ENCODE measurements at places on chromosomes 3 and 15.
A peak's percentile ranks its signal among the peaks of the same experiment; 100 is the strongest.

DNA sequence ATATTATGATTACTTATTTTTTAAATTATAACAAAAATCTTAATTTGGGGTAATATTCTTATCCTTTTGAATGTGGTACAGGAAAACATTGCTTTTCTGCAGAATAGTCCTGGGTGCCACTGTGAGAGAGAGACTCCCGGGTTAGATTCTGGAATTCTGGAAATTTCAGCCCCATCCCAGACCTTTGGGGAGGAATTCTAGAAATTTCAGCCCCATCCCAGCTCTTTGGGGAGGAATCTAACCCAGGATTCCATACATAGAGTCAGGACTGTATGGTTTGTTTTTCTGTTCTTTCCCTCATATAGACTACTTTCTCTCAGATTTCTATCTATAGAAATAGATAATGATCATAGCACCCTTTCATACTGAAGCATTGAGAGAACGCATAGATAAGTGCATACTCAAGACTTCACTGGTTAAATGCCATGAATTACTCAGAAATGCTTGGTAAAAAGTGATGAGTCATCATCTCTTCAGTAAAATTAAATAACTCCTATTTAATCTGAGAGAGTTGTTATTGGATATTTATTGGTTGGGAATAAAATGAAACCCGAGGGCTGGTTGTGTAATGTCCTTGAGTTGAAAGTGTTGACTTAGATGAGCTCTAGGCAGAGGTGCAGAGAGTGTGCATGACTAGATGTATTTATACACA lies 8.3 kb downstream of the EIF2AK4 start:
- DNase-seq: peak; percentile 87

- DNase-seq: no peak
Observed at GRCh38 chr3:102619361-102619760, 184.5 kb downstream of the ZPLD1 start.

GRCh38 chr15:71048913-71049675 lies 66.2 kb upstream of the THSD4 start:
- DNase-seq: peak; percentile 98

DNA sequence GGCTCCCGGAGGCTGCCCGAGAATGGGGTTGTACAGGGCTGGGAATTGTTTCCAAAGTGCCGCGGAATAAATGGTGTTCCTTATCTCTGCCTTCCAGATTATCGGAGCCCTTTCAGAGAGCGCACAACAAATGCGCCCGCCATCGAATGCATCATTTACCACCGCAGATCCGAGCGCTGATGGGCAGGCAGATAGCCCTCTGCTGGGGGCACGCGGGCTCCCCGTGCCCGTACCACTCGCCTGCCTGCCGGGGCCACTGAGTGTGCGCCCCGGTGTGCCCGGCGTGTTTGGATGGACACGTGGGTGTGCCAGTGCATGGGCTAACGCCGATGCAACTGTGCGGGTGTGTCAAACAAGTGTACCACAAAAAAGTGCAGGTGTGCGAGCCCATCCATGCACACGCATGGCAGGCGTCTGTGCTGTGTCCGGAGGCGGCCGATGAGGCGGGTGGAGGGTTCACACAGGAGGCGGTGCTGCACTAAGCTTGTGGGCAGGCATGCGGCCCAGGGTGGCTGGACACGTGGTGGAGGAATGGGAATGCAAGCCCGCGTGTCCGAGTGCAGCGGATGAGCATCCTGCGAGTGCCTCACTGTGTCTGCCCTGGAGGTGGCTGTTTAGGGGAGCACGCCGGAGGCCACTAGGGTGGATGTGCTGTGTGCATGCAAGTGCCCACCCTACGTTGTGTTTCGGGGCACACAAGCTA lies 3.8 kb upstream of the GATA2 start:
- no peak for DNase-seq

DNA sequence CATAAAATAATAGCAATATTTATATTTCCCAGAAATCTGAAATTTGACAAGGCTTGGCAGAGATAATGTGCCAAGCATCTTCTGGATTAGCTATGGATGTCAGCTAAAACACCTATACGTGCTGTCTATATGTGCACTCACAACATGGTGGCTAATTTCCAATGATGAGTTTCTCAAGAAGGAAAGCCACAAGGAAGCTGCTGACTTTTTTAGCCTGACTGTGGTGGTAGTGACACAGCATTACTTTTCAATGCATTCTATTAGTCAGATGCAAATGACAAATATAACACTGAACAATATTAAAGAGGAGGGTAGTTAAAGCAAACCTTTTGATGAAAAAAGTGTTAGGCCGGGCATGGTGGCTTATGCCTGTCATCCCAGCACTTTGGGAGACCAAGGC lies 101.7 kb upstream of the CCDC54 start:
- DNase-seq: no peak

GRCh38 chr3:148815316-148816110 lies 12.1 kb upstream of the CPB1 start:
- no peak for DNase-seq

GRCh38 chr3:100496711-100497261 lies 4.4 kb downstream of the TMEM45A start:
- DNase-seq: peak; percentile 82

- no peak for DNase-seq
Observed at GRCh38 chr3:50493086-50493485, 10.3 kb downstream of the CACNA2D2 start.

DNA sequence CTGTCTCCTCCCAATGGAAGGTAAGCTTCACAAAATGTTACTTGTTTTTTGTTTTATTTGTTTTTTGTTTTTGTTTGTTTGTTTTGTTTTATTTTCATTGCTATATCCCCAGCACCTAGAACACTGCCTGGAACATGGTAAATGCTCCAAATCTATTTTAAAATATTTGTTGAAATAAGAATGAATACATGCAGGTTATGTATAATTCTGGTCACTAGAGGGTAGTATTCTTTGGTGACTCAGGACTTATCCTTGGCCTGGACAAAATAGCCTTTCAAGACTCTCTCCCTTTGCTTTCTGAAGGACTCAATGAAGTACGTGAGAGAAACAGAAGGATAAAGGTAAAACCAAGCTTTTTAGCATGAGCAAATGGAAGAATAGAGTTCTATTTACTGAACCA lies 46.9 kb upstream of the PPP2R3A start:
- DNase-seq: peak; percentile 56

DNA sequence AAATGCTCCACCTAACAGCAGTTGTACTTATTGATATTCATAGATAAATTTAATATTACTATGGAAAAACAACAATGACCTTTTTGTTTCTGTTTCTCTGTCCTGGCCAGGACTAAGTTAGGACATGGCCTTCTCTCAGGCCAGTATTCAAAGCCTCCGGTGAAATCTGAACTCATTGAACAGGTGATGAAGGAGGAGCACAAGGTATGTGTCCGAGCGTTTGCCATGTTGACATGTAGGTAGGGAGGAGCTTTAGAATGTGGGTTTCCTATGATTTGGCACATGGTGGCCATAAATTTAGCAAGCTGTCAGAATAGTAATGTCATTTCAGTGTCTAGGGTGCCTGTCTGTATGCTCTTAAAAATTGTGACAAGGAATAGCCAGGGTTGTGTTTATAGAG lies 77.7 kb downstream of the USP13 start:
- DNase-seq: no peak

GRCh38 chr15:28978011-28978378 lies 92.2 kb downstream of the APBA2 start:
- DNase-seq: no peak

- DNase-seq: peak; percentile 65
Observed at GRCh38 chr3:194690501-194691372, 5.1 kb downstream of the FAM43A start.

- peak; percentile 30 for DNase-seq
Observed at GRCh38 chr3:12440927-12441714, 43.2 kb upstream of the TSEN2 start.

GRCh38 chr3:104642827-104643226 lies 723.9 kb upstream of the ALCAM start:
- no peak for DNase-seq

GRCh38 chr3:144341471-144341870 lies 369.8 kb downstream of the DIPK2A start:
- no peak for DNase-seq

GRCh38 chr3:55341502-55342031 lies 145.5 kb downstream of the WNT5A start:
- no peak for DNase-seq

DNA sequence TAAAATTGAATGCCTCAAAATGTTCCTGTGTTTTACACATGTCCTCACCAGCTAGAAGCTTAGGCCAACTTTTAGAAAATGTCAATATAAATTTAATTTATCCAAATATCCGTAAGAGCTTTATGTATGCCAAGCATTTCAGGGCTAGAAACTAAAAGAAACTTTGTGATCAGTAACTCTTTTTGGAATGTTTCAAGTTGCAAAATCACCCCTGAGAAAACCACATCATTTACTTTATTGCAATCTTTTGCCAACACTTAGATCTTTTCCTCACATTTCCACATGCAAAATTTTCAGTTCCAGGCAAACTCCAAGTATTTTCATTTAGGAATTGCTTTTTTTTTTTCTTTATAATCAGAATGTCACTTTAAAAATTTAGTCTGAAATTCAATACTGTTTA lies 20.1 kb upstream of the IGF1R start:
- peak; percentile 57 for DNase-seq

DNA sequence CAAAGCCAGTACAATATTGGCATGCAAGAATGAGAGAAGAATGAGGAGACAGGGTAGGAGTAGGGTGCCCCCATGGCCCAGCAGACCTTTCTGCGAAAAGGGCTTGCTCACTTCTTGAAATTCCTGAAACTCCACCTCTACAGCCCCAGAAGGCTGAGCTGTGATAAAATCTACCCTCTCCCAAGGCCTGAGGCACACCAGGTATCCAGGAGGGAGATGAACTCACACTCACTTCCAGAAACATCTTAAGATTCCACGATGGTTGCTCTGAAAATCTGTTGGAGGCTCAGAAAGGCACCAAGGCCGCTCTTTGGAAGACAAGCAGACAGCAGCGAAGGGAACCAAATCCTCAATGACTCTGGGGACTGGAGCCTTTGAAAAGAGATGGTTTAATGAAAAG lies 297.5 kb downstream of the UACA start:
- DNase-seq: no peak

DNA sequence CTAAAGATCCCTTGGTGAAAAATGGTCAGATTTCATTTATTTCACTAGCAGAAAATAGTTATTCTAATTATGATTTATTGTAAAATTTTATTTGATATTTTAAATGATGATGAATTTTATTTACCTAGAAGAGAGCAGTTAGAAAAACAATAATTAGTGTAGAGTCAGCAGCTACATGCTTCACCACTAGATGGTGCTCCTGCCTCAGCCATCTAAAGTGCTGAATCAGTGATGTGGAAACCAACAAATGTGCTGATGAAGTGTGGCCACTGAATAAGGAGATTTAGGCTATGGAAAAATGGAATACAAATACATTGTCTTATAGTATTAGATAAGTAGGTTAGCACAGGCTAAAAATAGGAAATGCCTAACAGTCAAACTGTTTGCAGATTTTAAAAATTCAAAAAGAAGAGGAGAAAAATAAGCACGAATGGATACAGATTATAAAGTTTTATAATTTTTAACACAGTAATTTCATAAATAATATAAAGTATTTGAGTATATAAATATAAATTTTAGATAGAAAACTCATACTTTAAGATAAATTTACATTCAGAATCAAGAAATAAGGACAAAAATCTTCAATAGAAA lies 109.8 kb downstream of the PPP2R3A start:
- peak; percentile 80 for DNase-seq

DNA sequence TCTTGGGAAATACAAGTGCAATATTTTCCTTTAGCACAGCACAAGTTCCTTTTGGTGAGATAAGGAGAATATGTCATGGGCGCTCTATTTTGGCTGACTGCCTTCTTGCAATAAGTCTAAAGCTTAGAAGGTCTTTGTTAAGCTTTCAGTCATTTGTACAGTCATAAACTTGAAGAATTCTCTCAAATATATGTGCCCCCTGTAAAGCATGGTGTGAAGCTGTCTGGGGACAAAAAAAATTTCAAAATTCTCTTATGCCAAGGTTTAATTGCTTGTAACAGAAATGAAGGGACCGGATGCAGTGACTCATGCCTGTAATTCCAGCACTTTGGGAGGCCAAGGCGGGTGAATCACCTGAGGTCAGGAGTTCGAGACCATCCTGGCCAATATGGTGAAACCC lies 21.7 kb upstream of the ARID3B start:
- peak; percentile 85 for DNase-seq

DNA sequence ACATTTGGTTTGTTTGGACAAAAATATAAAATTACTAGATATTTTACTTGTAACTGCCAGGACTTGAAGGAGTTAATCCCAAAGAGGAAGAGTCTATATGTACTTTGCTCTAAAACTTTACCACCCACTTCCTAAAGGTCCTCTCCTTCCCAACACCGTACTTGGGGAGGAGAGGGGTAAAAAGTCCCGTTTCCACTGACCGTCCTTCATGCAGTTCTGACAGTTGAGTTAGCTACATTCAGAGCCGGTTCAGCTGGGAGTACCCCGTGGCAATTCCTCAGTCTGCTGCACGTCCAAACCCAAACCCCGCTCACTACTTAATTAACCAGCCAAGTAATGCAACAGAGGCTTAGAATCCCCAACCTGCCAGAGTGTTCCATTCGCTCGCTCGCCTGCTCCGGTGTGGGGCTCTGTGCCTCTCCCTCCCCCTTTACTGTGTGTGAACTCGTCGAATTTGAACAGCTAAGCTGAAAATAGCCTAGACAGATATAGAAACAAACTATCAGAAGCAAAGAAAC lies 519.7 kb downstream of the FOXP1 start:
- peak; percentile 60 for DNase-seq

- no peak for DNase-seq
Observed at GRCh38 chr3:133905376-133905775, 9.7 kb upstream of the RAB6B start.

DNA sequence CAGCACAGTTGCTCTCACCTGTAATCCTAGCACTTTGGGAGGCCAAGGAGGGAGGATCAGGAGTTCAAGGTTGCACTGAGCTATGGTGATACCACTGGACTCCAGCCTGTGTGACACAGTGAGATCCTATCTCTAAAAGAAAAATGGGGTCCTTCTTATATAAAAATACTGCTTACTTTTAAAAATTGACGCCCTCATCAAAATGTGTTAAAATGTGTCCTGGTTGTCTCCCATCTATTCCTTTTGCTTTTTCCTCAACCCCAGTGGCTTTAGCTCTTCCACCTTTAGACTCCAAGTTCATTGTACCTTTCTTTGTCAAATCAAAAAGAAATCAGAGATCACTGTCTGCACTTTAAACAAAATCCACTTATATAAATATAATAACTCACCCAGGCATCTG lies 60.3 kb upstream of the GPD1L start:
- no peak for DNase-seq

- DNase-seq: no peak
Observed at GRCh38 chr3:143658861-143659260, 189.4 kb downstream of the SLC9A9 start.

DNA sequence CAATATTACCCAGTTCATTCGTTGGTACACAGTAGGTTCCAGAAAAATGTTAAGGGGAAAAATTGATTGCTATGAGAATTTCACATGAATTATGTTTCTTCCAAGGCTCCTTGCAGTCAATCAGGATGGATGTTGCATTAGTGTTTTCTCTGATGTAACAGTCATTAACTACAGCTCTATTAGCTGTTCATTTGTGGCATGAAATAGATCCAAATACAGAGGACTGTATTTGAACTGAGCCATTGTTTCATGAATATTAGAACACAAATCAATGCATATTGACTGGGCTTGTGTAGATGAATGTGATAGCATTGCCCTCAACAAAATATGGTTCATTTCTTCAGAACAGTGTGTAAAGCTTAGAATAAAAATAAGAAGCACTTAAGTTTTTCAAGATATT lies 203.0 kb upstream of the SGO1 start:
- no peak for DNase-seq

- peak; percentile 73 for DNase-seq
Observed at GRCh38 chr15:40092256-40092978, 16.3 kb downstream of the BMF start.

Data from iris pigment epithelial cell (primary cell).